ENCODE measurements at places on chromosomes 12 and 14. TPM values are rescaled to one million over a fixed set of nuclear protein-coding genes. Genes with fewer than 3 reads are reported as not detected.

DNA sequence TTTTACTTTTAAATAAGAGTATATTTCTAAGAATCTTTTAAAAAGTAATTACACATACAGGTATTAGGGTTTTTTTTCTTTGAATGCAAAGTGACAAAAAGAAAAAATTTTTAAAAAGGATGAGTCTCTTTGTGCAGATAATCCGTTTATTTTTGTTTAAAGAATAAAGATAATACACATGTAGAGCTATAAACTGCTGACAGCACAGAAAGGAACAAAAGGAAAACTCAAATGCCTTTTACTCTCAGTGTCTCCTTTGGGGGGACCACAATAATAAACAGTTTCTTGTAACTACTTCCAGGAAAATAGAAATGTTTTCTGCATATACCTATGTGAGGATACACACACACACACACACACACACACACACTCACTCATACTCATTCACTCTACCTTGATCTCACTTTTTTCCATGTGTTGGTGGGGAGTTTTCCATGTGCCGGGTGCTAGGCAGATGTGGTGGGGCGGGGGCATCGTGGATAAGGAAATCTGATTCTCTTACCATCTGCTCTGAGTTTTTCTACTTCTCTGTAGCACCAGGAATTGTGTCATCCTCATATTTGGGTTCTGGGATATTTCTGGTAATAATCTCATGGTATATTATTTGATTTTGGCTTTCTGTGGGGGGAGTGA, 58.1 kb downstream of the KCTD10 start:
- DNase-seq = no peak

GRCh38 chr12:68686262-68686594, 550 bp upstream of the NUP107 start:
- DNase-seq = no peak

GRCh38 chr14:90609376-90609775, 206.9 kb downstream of the TTC7B start:
- no peak for DNase-seq

SLC10A1 gene
- not detected for total RNA-seq

DNA sequence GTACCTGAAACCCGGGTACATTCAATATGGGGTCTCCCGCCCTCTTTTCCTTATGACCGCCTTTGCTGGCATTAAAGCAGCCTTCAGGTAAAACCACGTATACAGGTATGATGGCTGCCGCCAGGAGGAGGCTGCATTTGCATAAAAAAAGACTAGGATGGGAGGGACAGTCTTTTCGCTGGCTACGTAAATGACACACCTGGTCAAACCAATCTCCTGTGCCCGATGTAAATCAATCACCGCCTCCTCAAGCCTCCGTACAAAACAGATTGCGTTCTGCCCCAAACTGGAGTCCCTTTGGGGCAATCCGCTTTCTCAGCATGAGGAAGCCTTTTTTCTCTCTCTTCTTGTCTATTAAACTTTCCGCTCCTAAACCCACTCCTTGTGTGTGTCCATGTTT, 8.1 kb upstream of the ALDH1L2 start:
- DNase-seq = no peak

SLC25A47 gene
- total RNA-seq = not detected

FAR2 gene
- total RNA-seq = 11.3 TPM

DNA sequence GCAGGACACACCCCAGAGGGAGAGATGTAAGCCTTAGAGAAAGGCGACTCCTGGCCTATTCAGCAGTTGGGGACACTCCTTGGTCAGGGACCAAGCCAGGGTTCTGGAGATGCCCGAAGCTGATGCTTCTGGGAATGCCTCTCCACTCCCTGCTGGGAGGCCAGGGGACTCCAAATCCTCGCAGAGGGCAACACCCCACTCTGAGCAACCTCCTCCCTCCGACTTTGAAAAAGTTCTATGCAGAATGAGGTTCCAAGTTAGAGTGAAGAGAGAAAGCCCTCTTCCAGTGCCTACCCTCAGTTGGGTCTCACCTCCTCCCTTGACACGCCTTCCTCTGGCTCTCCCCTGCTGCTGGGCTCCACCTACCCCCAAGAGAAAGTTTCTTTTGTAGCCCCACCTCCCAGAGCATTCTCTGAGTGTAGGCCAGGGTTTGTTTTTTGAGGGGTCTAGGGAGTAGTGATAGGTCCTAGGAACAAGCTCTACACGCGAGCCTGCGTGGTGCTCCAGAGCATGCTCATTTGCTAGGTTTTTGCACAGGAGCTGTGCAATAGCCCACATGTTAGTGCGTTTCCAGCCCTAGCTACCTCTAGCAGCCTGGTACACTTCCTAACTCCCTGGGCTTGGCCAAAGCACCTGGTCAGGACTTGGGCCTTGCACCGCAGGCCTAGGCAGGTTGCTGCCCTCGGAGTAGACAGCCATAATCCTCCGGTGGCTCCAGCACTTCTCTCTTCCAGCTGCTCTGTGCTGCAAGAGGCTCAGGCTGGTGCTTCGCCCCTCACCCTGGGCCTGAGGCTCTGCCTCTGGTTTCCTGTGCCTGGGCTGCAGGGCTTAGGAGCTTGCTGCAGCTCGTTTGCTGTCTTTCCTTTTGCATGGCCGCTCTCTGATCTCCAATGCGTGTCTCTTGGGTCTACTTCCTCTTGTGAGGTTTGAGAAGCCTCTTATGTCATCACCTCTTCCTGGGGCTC, 590 bp upstream of the CEBPE start:
- peak; percentile 28 for DNase-seq

DNA sequence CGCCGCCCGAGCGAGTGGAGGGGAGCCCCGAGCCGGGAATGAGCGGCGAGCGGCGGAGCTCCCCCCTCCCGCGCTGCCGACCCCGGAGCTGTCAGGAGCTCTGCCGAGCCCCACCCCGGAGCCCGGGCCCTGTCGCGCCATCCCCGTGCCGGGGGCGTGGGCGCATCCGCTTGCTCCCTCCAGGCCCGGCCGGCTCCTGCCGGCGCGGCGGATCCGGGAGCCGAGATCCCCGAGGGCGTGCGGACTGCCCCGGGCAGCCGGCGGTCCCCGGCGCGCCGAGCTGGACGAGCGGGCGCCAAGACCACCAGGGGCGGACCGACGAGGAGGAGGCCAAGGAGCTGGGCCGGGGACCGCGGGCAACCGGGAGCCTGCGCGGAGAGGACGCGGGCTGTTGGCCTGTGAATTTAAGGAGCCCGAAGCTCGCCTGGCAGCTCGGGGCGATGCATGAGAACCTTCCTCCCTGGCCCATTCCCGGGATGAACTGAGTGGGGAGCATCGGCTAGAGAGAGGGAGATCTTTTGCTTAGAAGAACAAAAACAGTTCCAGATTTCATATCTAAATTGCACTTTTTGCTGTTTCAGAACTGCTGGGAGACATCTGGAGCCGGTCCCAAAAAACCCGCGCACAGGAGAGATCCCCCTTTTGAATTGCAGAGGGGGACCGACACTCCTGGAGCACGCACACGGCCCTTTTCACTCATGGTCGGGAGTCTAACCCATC, 2.0 kb downstream of the PTHLH start:
- DNase-seq = no peak

CLEC7A gene
- not detected for total RNA-seq
